ENCODE measurements at places on chromosomes 3 and 15. TPM values are rescaled to one million over a fixed set of nuclear protein-coding genes. Genes with fewer than 3 reads are reported as not detected.

Gene GOLGA8G
- total RNA-seq, result not detected

Gene DGKG
- total RNA-seq, result 7.6 TPM

Gene MUC13
- total RNA-seq, result 8.3 TPM

Gene RBPMS2
- total RNA-seq, result 8.9 TPM

Gene FHIT
- 0.64 TPM for total RNA-seq

Gene GNAT1
- total RNA-seq, result not detected

Gene SLITRK3
- total RNA-seq, result not detected

Gene ITPKA
- total RNA-seq, result 2.0 TPM

Gene SST
- total RNA-seq, result not detected

Gene TMEM212
- not detected for total RNA-seq

Gene CAPN7
- 25.6 TPM for total RNA-seq

Gene SKOR1
- total RNA-seq, result 0.06 TPM

Gene ZNF501
- not detected for total RNA-seq

Gene FBXO40
- not detected for total RNA-seq

Gene LRRC28
- 18.7 TPM for total RNA-seq

Gene IMPG2
- 0.04 TPM for total RNA-seq

Gene ZBBX
- total RNA-seq, result not detected

Gene DISP2
- 1.3 TPM for total RNA-seq

Gene NTRK3
- total RNA-seq, result 27.5 TPM

Gene EXD1
- not detected for total RNA-seq

Gene GPR27
- 2.5 TPM for total RNA-seq

Gene CPLX3
- 0.07 TPM for total RNA-seq

Gene SOX2
- 0.60 TPM for total RNA-seq

Gene UCN2
- 8.2 TPM for total RNA-seq

Gene SIDT1
- 0.58 TPM for total RNA-seq

Gene CRYGS
- 0.43 TPM for total RNA-seq

Gene PLSCR2
- not detected for total RNA-seq

Gene FEZF2
- not detected for total RNA-seq

Gene ITGA11
- 4.5 TPM for total RNA-seq

Gene CRTAP
- 306 TPM for total RNA-seq

Gene RPP25
- 28.7 TPM for total RNA-seq

Gene LRRIQ4
- not detected for total RNA-seq

Gene DPPA2
- total RNA-seq, result not detected

Gene KBTBD13
- total RNA-seq, result not detected

Gene ABHD17C
- 29.0 TPM for total RNA-seq
